Activated CD4-positive, alpha-beta T cell treated with anti-CD3 and anti-CD28 coated beads for 48 hours (primary cell): ENCODE measurements at places on chromosomes 3 and 15.

- DNase-seq, result no peak
Measured at GRCh38 chr15:69093127-69093526, 67.3 kb upstream of the GLCE start.

DNA sequence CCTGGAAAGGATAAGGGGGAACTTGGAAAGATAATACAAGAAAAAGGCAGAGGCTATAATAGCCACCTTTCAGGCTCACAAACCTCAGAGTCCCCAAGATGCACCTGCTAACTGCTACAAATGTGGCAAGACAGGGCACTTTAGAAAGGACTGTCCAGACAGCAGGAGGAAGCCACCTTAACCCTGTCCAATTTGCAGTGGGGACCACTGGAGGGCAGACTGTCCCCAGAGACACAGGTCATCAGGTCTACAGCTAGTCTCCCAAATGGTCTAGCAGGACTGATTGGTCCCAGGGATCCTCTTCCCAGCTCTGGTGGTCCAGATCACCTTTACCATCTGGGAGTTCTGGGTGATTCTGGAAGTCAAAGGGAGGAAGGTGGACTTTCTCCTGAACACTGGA lies 882.5 kb upstream of the GBE1 start:
- no peak for DNase-seq

- DNase-seq, result no peak
Measured at GRCh38 chr15:83982748-83983147, 252.8 kb upstream of the GOLGA6L4 start.

DNA sequence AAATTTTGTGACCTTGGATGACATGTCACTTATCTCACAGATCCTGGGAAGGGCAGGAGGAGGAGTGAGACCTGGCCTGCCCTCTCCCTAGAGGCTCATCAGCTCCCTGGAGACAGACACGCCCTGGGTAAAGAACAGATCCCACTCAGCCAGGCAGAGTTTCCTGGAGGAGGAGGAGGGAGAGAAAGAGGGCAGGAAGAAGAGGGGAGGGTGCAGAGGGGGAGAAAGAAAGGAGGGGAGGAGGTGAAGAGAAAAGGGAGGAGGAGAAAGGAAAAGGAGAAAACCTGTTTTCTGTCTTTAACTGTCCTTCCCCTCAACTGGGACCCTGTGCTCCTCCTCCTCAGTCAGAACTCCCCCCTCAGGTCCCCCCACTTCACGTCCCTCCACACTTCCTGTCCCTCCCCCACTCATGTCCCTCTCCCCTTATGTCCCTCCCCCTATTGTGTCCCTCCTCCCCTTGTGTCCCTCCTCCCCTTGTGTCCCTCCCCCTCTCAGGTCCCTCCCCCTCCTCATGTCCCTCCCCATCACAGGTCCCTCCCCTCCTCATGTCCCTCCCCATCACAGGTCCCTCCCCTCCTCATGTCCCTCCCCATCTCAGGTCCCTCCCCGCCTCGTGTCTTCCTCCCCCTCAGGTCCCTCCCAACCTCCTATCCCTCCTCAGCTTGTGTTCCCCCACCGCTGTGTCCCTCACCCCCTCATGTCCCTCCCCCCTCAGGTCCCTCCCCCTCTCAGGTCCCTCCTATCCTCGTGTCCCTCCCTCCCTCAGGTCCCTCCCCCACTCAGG lies 52.3 kb upstream of the CGNL1 start:
- peak; percentile 34 for DNase-seq

DNA sequence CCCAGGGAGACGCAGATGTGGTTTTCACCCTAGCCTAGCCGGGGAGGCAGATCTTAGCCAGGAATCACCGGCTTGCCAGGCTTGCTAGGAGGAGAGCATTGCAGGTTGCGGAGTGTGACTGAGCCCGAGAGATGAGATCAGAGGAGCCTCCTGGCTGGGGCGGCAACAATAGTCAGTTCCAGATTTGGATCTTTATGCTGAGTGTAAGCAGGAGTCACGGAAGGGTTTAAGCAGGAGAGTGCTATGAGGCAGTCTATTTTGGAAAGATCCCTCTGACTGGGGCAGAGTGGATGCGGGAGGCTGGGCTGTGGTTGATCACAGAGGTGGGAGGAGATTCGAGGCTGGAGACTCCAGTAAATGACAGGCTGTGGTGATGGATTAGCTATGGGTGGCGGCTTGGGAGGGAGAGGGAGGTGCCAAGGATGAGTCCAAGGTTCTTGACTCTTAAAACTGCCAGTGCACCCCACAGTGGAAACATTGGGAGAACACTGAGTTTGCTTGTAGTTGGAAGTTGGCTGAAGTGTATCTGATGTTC lies 10.4 kb upstream of the BAHD1 start:
- DNase-seq, result no peak

DNA sequence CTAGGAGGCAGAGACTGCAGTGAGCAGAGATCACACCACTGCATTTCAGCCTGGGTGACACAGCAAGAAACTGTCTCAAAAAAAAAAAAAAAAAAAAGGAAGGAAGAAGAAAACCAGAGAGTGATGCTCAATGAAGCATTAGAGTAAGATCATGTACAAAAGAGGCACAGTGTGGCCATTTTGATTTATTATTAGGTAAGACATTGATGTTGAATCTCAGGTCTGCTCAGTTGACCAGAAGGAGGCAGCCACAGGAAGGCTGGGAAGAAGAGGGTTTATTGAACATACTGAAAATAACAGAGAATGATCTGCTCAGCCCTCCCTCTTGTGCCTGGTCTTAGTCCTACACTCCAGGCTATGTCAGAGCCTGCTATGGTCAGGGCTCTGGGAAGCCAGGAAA lies 15.6 kb downstream of the LRRK1 start:
- DNase-seq, result no peak

DNA sequence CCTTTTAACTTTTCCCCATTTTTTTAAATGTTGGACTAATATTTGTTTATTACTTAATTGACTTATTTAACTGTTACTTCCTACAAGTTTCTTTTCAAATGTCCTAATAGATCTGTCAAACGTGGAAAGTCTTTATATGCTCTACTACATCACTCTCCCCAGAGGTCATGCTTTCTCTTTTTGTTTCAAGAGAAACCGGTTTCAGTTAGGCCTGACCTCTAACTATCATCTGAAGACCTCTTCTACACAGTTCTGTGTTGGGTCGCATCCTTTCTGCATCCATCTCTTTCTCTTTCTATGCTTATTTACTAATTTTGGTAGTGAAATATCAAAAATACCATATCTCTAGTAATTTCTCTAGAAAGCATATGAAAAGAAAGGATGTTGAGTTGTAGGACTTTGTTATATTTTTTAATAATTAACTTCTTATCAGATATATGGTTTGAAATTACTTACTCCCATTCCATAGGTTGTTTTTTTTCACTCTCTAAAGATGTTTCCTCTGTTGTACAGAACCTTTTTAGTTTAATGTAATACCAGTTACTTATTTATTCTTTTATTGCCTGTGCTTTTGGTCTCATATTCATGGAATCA lies 781.2 kb upstream of the ARPP21 start:
- no peak for DNase-seq

DNA sequence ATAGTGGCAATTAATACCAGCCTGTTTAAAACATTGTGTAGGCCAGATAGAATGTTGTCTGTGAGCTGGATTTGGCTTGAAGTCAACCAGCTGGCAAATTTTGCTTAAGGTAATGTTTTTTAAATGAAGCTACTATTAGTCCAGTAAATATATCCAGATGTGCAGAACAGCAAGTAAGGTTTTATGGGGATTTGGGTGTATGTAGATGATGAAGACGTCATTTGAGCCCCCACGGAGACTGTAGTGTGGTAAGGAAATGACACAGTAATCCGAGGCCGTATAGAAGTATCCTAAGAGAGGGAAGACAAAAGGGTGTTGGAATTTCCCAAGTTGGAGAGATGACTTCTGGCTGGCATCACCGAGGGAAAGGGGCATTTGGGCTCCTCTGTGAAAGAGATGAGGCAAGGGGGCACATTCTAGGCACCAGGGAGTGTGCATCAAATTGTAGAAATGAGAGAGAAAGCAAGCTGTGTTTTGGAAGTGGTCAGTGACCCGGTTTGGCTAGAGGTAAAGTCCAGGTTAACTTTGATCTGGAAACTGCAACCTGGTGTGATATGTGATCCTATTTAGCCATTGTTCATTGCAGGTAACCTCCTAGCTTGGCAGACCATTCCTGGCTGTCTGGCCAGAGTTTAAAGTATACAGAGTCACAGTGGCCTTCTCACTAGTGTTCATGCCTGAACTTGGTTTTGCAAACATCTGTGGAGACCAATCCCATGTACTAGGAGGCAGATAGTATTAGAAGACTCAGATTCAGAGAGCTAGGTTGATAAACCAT lies 104.2 kb downstream of the ITPR1 start:
- no peak for DNase-seq

- peak; percentile 39 for DNase-seq
Measured at GRCh38 chr3:115040673-115041286, 106.3 kb downstream of the ZBTB20 start.

- DNase-seq, result no peak
Measured at GRCh38 chr15:33840615-33841014, 127.7 kb upstream of the CHRM5 start.

DNA sequence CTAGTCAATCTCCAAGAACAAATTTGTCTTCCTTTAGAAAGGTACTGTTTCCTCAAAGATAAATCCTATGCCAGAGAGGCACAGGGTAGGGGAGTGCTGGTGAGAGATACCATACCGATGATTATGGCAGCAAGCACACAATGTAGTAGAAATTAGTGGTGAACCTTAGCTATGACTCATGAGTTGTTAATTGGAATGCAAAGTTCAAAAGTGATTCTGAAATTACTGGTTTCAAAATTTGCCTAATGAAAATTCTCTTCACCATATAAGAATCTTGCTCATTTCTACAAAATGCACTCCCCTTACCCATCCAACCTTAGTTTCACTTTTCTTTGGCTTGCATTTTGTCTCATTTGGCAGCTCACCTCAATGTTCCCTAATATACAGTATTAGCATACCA lies 139.5 kb upstream of the SLC2A2 start:
- DNase-seq, result no peak

- no peak for DNase-seq
Measured at GRCh38 chr3:196813903-196814302, 53.8 kb upstream of the SENP5 start.

DNA sequence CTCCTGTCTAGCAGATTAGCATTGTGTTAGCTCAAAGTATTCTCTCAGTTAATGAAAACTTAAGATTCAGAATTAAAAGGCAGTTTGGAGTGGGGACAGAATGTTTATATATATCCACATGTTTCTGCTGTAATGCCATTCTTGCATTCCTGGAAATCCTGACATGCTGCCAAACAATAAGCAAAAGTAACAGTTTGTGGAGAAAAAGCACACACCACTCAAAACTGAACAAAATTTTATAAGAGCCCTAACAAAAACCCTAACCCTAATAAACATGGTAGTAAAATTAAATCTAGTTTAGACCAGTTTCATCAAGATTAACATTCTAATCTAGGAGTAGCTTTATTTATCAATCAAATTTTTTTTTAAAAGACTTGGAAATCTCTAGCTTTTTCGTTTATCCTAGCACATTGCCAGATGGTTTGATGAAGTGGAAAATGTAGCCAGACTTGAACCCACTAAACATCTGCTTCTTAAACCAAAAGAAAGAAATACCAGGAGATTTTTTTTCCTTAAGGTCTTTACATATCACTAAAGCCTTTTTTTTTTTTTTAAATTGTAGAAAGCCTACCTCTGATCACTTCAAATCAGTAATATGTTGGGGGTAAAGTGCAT lies 3.7 kb downstream of the TCAIM start:
- no peak for DNase-seq

- peak; percentile 54 for DNase-seq
Measured at GRCh38 chr15:78035321-78035751, 42.2 kb downstream of the TBC1D2B start.

GRCh38 chr3:100165926-100166550 lies 51.7 kb upstream of the FILIP1L start:
- no peak for DNase-seq

DNA sequence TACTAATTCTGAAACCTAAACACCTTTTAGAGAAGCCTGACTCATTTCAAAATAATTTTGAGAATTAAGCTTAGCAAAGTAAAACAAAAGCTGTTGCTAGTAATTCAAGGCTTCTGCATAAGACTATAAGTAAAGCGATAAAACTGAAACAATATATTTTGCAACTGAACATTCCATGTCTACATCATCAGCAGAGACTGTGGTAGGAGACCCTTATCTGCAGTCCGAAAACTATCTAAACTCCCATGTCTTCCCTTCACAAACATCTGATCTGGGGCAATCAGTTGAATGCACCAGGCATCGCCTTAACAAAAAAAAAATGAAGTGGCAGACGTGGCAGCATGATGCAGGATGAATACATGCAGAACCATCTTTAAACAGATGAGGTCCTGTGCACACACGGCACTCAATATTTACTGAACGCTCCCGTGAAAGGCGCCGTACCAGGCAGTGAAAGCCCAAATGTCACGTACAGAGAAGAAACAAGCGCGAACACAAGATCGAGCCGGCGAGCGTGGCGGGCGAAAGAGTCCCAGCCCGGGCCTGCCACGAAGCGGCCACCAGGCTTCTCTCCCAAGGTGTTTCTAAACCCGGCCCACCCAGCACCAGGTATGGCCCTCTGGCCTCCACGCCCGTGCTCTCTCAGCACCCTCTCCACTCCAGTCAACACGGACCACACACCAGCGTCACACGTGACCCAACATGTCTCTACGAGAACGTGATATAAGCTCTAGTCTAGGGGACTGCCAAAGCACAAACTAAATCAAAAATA lies 63.0 kb downstream of the CHSY1 start:
- DNase-seq, result no peak

- no peak for DNase-seq
Measured at GRCh38 chr3:143851331-143852017, 3.2 kb upstream of the SLC9A9 start.

GRCh38 chr3:174620138-174620537 lies 239.0 kb upstream of the NAALADL2 start:
- DNase-seq, result no peak

- DNase-seq, result no peak
Measured at GRCh38 chr3:168336276-168336675, 240.6 kb upstream of the GOLIM4 start.

DNA sequence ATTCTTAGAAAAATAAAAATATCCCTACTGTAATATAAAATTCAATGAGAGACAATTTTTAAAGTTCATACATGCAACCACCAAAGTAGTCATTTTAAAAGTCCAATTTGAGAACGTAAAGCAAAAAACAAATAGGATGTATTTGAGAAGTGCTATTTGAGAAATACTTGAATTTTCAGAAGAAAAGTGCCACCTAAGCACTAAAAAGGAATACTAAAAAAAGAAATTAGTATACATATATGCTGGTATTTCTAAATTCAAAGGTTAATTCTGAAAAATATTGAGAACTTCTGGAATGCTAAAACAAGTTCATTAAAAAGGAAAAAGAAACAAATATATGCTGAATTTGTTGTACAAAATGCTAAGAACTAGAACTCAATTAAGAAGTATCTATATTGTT lies 29.2 kb upstream of the ARRDC4 start:
- DNase-seq, result no peak

- no peak for DNase-seq
Measured at GRCh38 chr3:134366928-134367811, 7.1 kb downstream of the AMOTL2 start.

DNA sequence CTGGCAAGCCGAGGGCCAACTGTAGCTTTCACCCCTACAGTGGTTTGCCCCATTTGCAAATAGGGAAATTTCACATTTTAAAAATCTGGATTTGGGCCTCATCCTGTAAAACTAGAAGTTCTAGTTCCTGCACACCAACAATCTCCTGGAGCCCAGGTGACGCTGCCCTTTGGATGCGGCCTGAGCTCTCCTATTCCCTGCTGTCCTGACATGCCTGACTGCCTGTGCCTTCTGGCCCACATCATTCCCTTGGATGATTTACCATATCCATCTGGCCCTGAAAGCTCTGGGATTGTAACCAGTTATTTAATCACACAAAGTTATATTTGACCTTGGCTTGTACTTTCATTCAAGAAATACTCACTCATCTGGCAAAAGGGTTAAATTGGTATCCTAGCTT lies 272.3 kb downstream of the ARRDC4 start:
- DNase-seq, result no peak

- DNase-seq, result no peak
Measured at GRCh38 chr3:138513090-138513843, 78.9 kb downstream of the ESYT3 start.
